ENCODE measurements at places on chromosomes 4 and X.

DNA sequence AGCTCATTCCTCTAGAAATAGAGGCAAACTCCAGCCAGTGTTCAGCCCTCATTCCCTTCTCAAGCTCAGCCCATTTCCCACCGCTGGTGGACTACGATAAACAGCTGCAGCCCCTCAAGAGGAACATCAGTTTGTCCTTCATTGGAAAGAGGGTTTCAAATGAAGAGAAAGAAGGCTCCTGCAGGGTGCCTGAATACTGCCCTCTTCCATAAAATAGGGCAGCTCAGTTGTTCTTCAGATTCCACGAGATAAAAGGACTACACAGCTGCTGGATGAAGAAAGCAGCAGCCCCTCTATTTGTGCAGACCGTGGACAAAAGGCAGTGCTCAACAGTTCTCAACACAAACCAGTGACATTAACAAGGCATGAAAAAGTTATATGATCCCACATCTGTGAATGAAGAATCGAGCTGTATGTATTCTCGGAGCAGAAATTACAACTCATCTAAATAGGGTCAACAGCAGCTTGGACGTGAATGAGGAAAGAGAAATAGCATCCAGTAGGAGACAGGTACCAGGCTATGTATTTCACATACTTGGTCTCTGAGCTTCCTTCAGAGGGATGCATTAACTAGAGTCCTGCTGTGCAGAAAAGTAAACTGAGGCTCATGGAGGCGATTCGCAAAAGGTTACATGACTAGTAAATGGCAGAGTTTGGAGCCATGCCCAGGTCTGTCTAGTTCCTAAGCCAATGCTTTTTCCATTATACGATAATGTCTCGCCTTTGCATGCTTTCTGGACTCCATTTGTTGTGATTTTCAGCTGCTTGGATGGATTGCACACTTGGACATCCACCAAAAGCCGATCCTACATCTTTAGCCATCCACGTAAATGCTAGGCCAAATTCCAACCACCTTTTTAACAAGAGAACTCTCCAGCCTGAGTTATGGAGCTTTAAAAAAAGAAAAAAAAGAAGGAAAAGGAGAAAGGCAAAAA lies 301.2 kb upstream of the PPARGC1A start:
- no peak for DNase-seq

- DNase-seq: no peak
Measured at GRCh38 chrX:117839544-117839943, 277.1 kb downstream of the KLHL13 start.

- DNase-seq: no peak
Measured at GRCh38 chr4:115343171-115343570, 229.8 kb upstream of the NDST4 start.

DNA sequence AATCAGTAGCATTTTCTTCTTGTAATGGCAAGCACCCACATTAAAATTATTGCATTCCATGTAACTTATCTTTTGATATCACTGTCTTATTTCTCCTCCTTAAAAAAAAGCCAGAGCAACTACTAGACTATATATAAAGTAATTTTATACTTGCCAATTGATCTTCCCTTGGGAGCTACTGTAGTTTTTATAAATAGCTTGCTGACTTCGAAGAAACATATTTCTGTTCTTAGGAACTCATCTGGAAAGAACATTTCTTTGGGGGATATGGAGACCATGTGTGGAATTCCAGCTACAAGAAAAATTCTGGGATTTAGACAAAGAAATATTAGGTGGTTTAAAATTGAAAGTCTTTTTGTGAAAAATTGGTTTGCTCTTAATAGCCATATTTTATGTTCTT lies 94.9 kb downstream of the BMPR1B start:
- no peak for DNase-seq

DNA sequence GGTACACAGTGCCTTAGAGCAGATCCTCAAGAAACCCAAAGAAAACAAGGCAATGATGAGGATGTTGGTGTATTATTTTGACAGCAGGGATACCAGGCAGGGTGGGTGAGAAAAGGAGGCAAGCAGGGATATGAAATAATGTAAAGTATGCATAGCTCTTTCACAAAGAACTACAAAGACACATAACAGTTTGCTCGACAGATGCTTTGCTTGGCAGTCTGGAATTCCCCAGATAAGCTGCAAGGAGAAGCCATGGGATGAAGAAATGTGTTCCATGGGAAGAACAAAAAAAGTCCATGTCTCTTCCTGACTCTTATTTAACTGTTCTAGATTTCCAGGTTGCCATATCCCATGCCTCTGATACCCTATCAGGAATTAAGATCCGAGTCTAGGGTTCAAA lies 75.4 kb downstream of the FAM13A start:
- no peak for DNase-seq

DNA sequence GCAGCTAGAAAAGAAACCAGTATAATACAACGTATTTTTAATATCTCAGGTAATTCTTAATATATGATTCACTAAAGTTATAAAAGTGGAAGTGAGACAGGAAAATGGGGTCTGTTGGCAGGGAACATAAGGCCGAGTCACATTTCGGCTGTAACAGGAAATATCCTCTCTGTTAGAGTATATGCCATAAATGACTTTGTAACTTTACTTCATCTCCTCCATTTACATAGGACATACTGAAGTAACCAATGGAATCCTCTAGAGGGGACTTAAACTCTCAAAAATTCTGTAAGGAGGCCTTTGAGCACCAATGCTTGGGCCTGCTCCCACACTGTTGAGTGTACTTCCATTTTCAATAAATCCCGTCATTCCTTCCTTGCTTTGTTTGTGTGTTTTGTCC lies 71.3 kb downstream of the ANKRD17 start:
- DNase-seq: no peak
